ENCODE measurements at places on chromosomes 13 and 19. TPM values are rescaled to one million over a fixed set of nuclear protein-coding genes. Genes with fewer than 3 reads are reported as not detected.

The KLK1 gene
- not detected for total RNA-seq

The NCAN gene
- 0.01 TPM for total RNA-seq

The MEDAG gene
- 0.10 TPM for total RNA-seq

The NLRP7 gene
- 0.05 TPM for total RNA-seq

The RFPL4A gene
- 0.84 TPM for total RNA-seq

The FRY gene
- 0.09 TPM for total RNA-seq

The ZNF835 gene
- not detected for total RNA-seq

The ZNF429 gene
- not detected for total RNA-seq

The TMEM150B gene
- total RNA-seq = 0.20 TPM

The LILRB5 gene
- total RNA-seq = 0.05 TPM

The DACT3 gene
- total RNA-seq = 0.28 TPM

The S1PR5 gene
- total RNA-seq = 1.6 TPM

The DEDD2 gene
- total RNA-seq = 59.0 TPM

The CDX2 gene
- total RNA-seq = 1.2 TPM

The ZNF440 gene
- total RNA-seq = 0.07 TPM

The LILRA1 gene
- total RNA-seq = not detected

The DHDH gene
- total RNA-seq = 1.6 TPM

The COL4A1 gene
- 110 TPM for total RNA-seq

The PTPRH gene
- 3.8 TPM for total RNA-seq

The CABP5 gene
- not detected for total RNA-seq

The LILRB3 gene
- 0.17 TPM for total RNA-seq

The PINLYP gene
- total RNA-seq = not detected

The RAD23A gene
- total RNA-seq = 76.7 TPM

The ATP4A gene
- total RNA-seq = not detected

The C1QTNF9 gene
- not detected for total RNA-seq

The ZNF790 gene
- 0.12 TPM for total RNA-seq

The SERP2 gene
- total RNA-seq = not detected

The ELAVL3 gene
- 0.24 TPM for total RNA-seq

The VMAC gene
- total RNA-seq = 0.58 TPM

The TSSK6 gene
- total RNA-seq = 1.5 TPM

The ZNF738 gene
- total RNA-seq = 0.76 TPM

The CCNA1 gene
- 0.28 TPM for total RNA-seq

The NR1H2 gene
- 75.0 TPM for total RNA-seq

The POU4F1 gene
- 0.73 TPM for total RNA-seq

The PHLDB3 gene
- total RNA-seq = 7.3 TPM

The SULT2B1 gene
- total RNA-seq = 12.0 TPM

The GPATCH1 gene
- total RNA-seq = 15.2 TPM

The ECSIT gene
- total RNA-seq = 31.4 TPM

The LHB gene
- total RNA-seq = not detected

The ZNF677 gene
- not detected for total RNA-seq

The WDR88 gene
- not detected for total RNA-seq

The OR7G2 gene
- not detected for total RNA-seq

The CERS1 gene
- 5.6 TPM for total RNA-seq

The ERFL gene
- 0.30 TPM for total RNA-seq

The ANKRD24 gene
- total RNA-seq = 0.18 TPM
